ENCODE measurements at places on chromosomes 2 and 18.

DNA sequence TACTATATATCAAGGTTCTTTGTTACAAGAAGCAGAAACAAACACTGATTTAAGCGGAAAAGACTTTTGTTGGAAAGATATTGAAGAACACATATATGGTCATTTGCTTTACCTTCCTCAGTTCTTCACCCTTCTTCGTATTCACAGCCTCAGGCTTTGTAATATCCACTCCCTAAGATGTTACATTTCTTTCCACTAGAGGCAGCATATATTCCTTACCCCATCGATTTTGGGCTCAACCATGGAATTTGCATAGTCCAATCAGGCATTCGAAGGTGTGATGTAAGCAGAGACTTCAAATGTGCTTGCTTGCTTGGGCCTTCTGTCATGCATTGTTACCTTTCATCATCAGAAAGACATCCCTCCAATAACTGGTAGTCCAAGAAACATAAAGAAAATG, 287.4 kb downstream of the PID1 start:
- no peak for DNase-seq

GRCh38 chr2:137658433-137658832, 305.8 kb upstream of the HNMT start:
- no peak for DNase-seq

GRCh38 chr2:166661391-166661790, 167.3 kb upstream of the SCN7A start:
- no peak for DNase-seq

GRCh38 chr2:36427790-36428243, 72.2 kb downstream of the CRIM1 start:
- no peak for DNase-seq

DNA sequence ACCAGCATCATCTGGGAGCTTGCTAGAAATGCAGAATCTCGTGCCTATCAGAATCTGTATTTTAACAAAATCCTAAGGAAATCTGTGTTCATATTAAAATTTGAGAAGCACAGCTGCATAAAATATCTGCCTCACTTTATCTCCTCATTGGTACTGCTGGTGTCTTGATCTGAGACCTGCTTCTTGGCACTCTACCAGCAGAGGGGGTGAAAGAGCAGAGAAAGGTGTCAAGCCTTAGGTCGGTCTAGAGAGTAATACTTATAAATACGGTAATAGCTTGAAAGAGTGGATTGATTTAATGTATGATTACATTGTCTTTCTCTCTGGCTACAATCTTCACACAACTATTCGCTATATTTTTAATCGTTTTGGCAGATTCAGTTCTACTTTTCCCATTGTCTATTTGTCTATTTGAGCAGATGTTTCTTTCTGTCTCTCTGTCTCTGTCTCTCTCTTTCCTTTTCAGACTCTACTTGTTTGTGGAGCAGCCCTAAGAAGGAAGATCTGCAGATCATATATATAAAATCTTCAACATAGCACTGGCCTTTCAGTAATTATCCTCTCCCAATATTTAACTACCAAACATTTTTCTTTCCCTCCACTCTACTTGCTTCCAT, 1.7 kb upstream of the GCG start:
- no peak for DNase-seq

DNA sequence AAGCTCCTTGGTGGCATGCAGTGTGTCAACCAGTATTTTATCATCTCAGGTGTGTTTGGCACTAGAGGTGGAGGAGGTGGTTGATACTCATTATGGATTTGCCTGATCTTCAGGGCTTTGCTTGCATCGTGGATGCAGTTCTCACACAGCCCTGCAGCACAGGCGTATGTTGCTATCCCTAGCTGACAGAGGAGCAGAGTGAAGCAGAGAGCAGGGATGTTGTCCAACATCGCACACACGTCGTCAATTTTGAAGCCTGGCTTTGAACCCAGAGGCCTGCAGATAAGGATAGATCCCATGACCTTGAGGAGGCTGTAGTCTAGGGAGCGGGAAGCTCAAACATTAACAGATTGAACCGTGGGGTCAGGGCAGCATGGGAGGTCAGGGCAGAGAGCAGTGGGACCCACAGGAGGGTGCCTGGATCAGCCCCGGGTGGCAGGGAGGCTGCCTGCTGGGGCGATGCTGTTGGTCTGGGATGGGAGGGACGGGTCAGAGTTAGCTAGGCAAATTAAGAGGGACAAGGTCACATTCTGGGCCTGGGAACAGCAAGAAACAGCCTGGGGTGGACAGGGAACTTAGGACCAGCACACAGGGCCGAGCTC, 4.2 kb downstream of the RNF144A start:
- DNase-seq: no peak

DNA sequence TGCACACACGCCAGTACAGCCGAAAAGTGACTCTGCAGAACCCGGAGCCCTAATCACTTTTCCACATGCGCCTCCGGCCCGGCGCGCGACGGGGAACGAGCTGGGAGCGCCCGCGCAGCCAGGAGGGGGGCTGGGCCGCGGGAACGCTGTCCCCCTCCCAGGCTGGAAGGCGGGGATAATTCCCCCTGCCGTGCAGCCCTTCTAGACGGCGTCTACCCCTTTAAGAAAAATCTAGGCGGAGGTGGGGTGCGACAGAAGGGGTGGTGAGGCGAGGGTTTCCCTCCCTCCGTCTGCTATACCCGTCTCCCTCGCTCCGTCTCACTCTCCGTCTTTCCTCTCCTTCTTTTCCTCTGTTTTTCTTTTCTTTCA, 2.4 kb downstream of the CYP26B1 start:
- peak; percentile 42 for DNase-seq

GRCh38 chr2:20758997-20759396, 63.9 kb downstream of the LDAH start:
- DNase-seq: no peak

DNA sequence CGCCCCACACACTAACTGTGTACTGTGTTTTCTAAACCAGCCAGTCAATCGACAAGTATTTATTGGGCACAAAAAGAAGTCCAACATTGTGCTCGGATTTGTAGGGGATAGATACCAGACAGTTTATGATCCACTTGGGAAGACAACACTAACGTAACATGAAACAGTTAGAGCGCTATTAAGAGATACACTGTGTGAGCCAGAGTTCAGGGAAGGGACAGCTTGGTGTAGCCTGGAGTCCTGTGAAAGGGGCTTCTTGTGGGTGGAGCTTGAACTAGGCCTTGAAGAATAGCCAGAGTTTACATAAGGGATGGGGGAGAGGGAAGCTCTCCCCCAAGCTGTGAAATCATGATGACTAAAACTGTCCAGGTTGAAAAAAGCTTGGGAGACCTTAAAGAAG, 176.4 kb upstream of the TCF4 start:
- no peak for DNase-seq

- DNase-seq: no peak
Measured at GRCh38 chr2:219087361-219087760, 26.6 kb upstream of the IHH start.

DNA sequence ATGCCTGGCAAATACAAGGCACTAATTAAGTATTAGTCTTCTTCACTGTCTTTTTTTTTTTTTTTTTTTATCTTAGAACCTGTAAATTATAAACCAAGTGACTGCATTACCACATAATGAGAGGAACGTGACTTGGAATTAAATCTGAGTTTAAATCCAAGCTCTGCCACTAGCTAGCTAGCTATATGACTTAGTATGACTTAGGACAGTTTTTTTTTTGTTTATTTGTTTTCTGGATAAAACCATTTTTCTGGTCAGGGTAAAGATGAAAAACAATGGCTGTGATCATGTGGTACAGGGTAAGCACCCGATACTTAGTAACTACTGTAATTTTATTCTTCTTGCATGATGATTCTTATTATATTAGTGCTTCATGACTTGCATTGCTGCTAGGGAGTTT, 191.8 kb upstream of the LRRTM1 start:
- DNase-seq: no peak

- no peak for DNase-seq
Measured at GRCh38 chr2:194301946-194302345, 1355.1 kb upstream of the SLC39A10 start.

DNA sequence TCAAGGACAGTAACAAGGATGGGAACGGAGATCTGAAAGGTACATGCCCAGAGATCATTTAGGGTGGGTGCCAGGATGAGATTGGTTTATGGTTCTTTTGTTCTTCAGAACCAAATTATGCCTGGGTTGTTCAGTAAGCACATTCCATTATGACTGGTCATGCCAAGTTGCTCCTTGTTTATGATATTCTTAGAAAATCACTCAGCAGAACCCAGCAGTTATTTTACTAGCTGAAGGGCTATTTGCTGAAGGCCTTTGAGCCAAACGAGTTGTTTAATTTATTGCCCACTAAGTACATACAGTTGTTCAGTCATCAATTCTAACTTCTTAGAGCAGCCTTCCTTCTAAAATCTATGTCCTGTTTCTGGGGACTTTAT, 635 bp downstream of the SLC3A1 start:
- no peak for DNase-seq

DNA sequence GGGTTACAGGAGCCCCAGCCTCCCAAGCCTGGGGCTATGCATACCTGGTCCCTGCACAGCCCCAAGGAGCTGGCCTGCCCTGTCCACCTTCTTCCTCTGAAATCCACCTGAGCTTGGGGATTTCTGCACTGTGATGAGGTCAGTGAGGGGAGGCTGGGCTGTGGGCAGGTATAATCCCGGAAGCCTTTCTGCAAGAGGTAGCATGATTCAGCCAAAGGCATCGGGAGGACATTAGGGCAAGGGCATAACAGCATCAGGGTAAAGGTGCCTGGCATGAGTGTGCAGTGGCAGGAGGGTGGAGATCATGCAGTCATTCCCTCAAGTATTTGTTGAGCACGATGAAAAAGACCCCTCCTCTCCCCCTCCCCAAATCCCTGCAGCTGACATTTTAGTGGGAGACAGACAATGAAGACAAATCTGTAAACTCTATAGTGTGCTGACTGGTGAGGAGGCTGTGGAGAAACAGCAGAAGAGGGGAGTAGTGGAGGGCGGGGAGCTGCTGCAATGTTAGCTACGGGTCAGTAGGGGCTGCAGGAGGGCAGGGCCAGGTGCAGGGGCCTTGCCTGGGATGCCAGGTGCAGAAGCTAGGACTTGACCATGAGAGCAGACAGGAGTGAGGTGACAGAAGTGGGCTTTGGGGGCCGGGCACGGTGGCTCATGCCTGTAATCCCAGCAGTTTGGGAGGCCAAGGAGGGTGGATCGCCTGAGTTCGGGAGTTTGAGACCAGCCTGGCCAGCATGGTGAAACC, 18.7 kb downstream of the ZFP36L2 start:
- DNase-seq: no peak

GRCh38 chr18:13392899-13393298, 174.3 kb downstream of the LDLRAD4 start:
- DNase-seq: no peak

GRCh38 chr18:68766433-68766832, 31.4 kb upstream of the CCDC102B start:
- DNase-seq: no peak

- DNase-seq: no peak
Measured at GRCh38 chr2:183105402-183106134, 18.7 kb upstream of the NUP35 start.

DNA sequence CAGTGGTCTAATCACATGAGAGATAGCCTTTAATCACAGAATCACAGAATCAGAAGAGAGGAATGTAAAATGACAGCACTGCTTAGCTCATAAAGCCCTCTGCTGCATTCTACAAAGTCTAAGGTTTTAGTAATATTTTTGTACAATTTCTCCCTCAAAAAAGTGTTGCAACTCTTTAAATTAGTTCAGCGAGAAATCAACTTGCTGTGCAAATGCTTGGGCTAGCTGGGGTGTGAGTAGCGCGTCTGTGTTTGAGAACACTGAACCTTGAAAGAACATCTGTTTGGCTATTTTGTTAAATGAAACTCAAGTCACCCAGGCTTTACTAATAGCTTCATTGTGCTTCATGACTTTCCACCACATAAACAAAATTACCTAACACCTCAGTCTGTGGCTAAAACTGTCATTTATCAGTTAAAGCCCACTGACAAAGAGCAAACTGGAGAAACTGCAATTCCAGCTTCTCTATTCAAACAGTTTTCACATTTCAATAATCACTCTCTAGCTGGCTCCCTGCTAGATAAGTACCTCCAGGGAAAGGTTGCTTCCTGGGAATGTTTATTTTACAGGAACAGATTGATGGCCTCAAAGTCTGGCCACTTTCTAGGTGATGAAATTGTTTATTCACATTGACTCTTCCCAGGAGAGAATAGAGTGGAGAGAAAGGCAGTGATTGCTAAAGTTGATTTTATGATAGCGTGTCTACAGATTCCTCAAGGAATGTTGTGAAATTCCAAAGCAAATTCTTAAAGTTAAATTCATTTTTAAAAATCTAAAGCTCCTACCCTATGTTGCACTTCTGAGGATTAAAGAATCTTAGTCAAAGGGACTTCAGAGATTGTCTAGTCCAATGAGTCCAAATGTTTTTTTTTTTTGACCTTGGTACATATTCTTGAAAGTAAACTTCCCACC, 36.0 kb upstream of the STAT1 start:
- no peak for DNase-seq

GRCh38 chr2:51258301-51258700, 226.4 kb upstream of the NRXN1 start:
- DNase-seq: no peak

GRCh38 chr2:64795024-64795592, 141.4 kb upstream of the SERTAD2 start:
- no peak for DNase-seq

GRCh38 chr2:29074411-29074810, at the start of gene PCARE:
PCARE (minus strand) TSS chr2:29074523; CDS start chr2:29074261, 262 bp downstream.
- DNase-seq: no peak

DNA sequence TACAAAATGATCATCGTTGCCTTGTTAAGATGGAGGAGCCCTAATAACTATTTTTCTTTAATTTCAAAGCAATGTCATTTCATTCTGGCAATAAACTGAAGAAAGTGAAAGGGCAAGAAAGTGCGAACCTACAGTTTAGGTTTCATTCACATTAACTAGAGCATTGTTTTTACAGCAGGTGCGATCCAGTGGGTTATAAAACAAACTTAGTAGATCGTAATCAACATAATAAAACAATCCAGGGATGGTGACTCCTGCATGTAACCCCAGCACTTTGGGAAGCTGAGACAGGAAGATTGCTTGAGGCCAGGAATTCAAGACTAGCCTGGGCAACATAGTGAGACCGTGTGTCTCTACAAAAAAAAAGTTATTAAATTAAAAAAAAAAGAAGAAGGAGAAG, 51.1 kb downstream of the AP1S3 start:
- no peak for DNase-seq

GRCh38 chr18:69123421-69123820, 277.3 kb upstream of the DOK6 start:
- no peak for DNase-seq

GRCh38 chr2:164913640-164914350, 41.5 kb downstream of the SLC38A11 start:
- no peak for DNase-seq

DNA sequence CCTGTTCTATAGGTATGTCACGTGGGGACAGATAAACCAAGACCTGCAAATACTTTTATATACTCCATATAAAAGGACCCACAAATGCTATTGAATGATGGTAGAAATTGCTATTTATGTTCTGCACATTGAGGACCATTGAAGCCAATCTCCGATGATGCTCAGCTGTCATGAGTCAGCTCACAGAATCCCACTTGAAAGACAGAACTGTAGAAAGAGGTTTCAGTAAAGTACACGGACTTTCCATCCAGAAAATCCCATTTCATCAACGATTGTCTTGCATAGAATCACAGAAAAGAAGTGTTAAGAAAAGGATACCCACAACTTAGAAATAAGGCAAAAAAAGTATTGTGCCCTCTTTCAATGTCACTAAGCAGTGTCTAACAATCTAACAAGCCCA, 169.0 kb upstream of the COPS8 start:
- no peak for DNase-seq

GRCh38 chr2:37472959-37473358, 128.5 kb downstream of the QPCT start:
- DNase-seq: no peak

Data from anterior cingulate cortex (tissue), 58 donors.